ENCODE measurements at places on chromosomes 3 and 15.
A peak's percentile ranks its signal among the peaks of the same experiment; 100 is the strongest.

- DNase-seq = no peak
Measured at GRCh38 chr15:38824719-38825118, 260.1 kb upstream of the RASGRP1 start.

DNA sequence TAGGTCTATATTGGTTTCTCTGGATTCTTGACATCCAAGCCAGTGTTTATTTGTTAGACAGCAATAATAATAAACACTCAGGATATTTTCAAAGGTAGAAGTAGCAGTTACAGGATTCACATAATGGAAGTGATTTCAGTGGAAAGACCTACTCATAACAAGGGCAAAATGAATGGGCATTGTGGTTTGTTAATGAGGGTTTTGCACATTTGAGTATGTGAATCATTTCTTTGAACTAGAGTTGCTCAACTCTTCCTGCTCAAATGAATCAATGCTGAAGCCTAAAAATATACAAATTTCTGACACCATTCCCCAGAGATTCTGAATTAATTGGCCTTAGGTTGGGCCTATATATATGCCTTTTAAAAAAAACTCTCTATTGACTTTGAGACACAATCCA, 4.1 kb upstream of the COL6A5 start:
- no peak for DNase-seq

- DNase-seq = peak; percentile 61
Measured at GRCh38 chr3:10248984-10249748, 907 bp downstream of the TATDN2 start.

- DNase-seq = no peak
Measured at GRCh38 chr3:195236076-195236798, 34.7 kb downstream of the XXYLT1 start.

GRCh38 chr3:32239307-32240158, 1.1 kb downstream of the CMTM8 start:
- no peak for DNase-seq

DNA sequence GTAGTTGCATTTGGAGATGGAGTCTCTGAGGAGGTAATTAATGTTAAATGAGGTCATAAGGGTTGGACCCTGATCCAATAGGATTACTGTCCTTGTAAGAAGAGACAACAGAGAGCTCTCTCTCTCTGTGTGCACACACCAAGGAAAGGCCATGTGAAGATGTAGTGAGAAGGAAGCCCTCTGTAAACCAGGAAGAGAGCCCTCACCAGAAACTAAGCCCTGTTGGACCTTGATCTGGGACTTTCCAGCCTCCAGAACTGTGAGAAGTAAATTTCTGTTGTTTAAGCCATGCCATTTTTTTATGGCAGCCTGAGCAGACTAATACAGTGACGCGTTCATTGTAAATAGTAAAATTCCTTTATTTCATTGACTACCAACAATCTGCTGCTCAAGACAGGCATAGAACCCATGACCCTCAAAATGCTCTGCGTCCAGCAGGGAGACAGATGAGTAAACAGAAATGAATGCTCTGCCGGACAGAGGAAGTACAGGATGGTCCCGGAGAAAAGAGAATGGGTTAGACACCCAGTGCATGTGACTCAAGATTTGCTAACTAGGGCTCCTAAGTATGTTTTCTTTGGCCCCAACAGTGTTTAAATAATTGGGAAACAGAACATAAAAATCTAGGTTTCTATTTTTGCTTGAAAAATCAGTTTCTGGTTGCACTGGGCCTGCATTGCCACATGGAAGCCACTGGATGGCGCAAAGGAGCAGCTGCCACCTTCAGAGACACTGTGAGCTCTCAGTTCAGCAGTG, 37.9 kb upstream of the TNFAIP8L3 start:
- DNase-seq = peak; percentile 32

GRCh38 chr3:156516961-156517360, 38.0 kb downstream of the SSR3 start:
- no peak for DNase-seq

DNA sequence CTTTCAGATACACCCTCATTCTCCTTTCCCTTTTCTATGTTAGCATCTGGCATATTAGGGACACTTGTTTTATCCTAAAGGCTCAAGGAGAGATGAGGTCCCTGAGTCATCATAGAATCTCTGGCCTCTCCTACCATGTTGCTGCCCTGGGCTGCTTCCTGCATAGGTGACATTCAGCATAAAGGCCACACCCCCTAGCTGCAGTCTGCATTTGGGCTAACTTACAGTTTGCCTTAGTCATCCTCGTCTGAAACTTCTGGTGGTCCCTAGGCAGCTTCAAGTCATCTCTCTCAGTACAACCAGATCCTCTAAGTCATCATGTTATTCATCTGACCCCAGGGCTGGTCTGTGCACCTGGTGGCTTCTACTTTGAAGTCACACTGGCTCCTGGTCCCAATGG, 982.7 kb upstream of the NR2F2 start:
- DNase-seq = no peak

GRCh38 chr3:176896165-176896564, 301.1 kb downstream of the TBL1XR1 start:
- DNase-seq = no peak

DNA sequence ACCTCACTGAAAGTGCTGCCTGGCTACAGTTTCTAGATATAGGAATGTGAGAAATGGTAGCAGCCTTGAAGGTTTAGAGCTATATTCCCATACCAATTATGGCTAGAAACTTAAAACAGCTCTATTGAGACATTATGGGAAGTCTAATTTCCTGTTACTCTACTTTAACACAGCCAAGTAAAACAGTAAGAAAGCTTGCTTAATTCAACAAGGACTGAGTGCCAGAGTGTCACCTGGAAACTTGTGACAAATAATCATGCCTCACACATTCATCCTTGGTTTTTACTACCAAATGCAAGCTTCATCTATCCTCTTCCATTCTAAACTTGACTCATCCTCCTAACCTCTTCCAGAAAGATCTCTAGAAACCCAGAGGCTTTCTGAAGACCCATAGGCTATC, 41.7 kb downstream of the UBE3A start:
- no peak for DNase-seq

- no peak for DNase-seq
Measured at GRCh38 chr15:77418966-77419835, 703 bp downstream of the PEAK1 start.

GRCh38 chr15:74716651-74717050, 8.7 kb downstream of the CYP1A1 start:
- no peak for DNase-seq

GRCh38 chr15:59701880-59702279, 12.8 kb upstream of the BNIP2 start:
- DNase-seq = no peak

DNA sequence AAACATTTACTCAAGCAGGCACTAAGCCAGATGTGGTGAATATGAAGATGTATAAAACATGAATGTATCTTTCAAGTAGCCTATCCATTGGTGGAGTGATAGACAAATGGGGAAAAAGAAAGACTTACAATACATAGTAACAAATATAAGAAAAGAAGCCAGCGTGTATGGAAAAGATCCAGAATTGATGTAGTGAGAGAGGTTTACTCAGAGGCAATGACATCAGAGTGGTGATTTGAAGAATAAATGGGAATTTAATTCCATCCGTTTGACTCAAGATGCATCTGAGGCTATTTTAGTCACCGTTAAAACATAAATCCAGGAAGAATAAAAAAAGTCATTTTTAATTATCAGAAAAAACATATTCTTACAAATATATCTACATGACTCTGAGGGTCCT, 162.6 kb downstream of the IL1RAP start:
- no peak for DNase-seq

DNA sequence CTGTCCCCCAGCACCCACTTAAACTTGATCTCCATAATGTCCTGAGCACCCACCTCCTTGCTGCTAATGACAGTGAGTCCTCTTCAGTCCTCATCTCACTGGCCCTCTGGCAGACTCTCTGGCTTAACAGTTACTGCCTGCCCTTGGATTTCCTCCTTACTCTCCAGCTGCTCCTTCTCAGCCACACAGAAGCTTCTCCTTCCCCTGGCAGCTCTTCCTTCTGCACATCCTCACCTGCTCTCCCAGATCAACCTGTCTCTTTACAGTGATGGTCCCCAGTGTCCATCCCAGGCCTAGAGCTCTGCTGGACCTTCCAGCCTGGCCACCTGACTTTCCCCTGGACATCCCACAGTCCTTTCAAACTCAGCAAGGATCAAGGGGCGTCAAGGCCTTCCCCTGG, 47.4 kb upstream of the SMAD3 start:
- no peak for DNase-seq

DNA sequence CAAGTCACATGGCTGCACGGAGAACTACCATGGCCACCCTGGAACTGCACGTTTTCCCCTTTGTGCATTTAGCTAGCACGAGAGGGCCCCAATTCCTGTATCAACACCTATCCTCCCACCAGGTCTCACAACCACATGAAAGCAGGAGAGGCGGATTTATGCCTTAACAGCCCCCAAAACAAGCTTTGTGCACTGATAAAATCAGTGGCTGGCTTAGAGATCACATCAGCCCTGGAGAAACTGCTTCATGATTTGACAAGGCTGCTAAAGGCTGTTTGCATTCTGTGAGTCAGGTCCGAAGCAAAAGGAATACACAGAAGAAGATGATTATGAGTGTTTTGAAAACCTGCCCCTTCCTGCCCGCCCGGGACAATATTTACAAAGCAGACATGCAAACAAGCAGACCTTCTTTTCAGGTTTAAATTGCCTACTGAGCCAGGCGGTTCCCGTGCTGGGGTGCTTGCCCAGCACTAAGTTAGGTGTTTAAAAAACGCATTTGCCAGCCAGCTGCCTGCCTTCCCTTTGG, 25.9 kb downstream of the CEMIP start:
- DNase-seq = no peak

DNA sequence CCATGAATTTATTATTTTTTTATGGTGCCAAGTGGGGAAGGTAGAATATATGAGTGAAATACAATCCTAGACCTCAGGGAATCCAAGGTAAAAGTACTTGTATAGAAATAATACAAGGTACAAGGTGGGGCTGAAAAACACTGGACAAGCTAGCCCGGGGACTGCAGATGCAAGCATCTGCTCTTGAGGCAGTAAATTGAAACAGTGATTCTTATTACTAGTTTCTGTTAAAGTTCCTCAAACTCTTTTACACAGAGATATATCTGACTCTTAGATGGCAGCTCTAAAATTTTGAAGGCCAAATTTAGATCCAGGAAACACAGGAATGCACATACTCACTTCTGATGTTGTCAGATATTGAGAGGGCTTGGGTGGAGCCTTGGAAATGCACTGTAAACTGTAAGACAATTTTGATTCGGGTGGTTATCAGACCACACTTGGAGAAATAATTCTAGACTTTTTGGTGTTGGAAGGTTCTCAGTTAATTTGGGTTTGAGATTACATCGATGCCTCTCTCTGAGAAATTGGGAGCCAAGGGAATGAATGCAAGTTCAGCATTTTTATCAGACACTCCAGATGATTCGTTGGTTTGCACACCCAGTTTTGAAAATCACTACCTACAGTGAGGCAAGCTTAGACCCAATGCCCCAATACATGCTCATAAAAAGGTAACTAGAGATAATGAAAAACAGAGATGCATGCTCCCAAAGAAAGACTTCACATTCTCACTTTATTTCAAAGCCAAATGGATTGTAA, 7.3 kb downstream of the TP63 start:
- no peak for DNase-seq

- no peak for DNase-seq
Measured at GRCh38 chr15:98281130-98281529, 320.6 kb downstream of the ARRDC4 start.

DNA sequence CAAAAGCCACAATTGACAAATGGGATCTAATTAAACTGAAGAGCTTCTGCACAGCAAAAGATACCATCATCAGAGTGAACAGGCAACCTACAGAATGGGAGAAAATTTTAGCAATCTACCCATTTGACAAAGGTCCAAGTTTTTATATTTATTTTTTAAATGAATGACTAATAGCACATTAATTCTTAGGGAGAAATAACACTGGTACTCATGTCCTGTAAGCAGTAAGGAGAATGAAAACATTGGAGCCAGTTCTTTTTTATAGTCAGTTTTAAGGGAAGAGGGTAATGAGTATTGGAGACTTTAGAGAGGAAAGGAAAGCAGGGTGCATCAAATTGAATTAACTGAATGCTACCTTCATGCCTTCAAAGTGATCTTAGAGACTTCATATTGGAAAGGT, 404.7 kb upstream of the TGFBR2 start:
- no peak for DNase-seq

GRCh38 chr3:134618478-134619300, 32.1 kb downstream of the KY start:
- DNase-seq = no peak

Data from hematopoietic multipotent progenitor cell treated with erythropoietin and hydrocortisone succinate and interleukin-3 and kit ligand, for 8 days (in vitro differentiated cells).